WTC11 (cell line): ENCODE measurements at places on chromosomes 1 and 21.

DNA sequence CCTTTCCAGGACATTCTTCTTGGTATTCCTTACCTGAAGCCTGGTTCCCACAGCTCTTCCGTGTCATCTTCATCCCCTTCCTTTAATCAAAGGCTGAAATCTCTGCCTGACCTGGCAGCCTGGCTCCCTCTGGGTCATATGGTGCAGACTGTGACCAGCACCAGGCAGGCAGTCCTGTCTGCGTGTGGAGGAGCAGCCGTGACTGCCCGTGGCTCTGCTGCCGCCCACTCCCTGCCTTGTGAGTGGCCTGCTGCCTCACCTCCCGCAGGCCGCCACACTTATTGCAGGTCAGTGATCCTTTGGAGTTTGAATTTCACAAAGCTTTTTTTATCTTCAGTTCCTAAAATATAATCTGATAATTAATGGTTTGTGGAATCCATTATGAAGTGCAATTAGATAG is 36.2 kb upstream of the EPHA8 start:
- no peaks in the 10 kb centered on the region for H3K27me3 ChIP-seq
- no peaks in the 10 kb centered on the region for H3K4me1 ChIP-seq
- peaks cover 13% of the 10 kb centered on the region for H3K36me3 ChIP-seq
- no peak overlapping the region for H3K27ac ChIP-seq

GRCh38 chr1:230772457-230773395 is 25.5 kb downstream of the CAPN9 start:
- 0 out of 2 replicates have a peak, but pooled peaks cover 2% of the 10 kb centered on the region for H3K4me1 ChIP-seq
- H3K4me3 ChIP-seq, result no peak overlapping the region
- H3K27ac ChIP-seq, result no peak overlapping the region
- H3K36me3 ChIP-seq, result no peaks in the 10 kb centered on the region
- DNase-seq, result no peak
- peaks cover 25% of the 10 kb centered on the region for H3K27me3 ChIP-seq

DNA sequence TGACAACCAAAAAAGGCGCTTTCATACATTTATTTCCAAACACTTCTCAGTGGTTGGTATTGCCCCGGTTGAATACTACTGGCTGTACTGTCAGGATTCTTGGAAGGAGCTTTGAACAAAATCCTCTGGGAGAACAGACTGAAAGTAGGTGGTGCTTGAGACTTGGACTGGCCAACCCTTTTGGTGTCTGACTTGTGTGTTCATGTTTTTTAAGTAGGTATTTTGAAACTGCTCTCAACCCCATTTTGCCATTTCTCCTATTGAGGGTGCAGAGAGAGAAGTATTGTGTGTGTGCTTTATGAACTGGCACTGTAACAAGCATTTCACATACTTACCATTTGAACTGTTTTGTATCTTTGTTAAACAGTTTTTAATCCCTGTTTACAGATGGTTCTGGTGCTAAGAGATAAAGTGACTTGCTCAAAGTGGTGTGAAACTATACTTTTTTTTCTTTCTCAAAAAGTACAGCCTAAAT is 21.2 kb downstream of the ARID1A start:
- H3K27ac ChIP-seq, result peak overlapping the region; percentile 16; the same call in 1 of the 2 replicates
- peaks cover 67% of the 10 kb centered on the region for H3K4me1 ChIP-seq
- no peaks in the 10 kb centered on the region for H3K27me3 ChIP-seq

- H3K27me3 ChIP-seq, result peaks cover 9% of the 10 kb centered on the region
- H3K36me3 ChIP-seq, result peaks cover 70% of the 10 kb centered on the region
- H3K4me1 ChIP-seq, result no peaks in the 10 kb centered on the region
- H3K4me3 ChIP-seq, result no peak overlapping the region
- H3K27ac ChIP-seq, result no peak overlapping the region
Observed at GRCh38 chr1:152481869-152482664, 28.5 kb upstream of the LCE5A start.

- peak within 1 kb of the TSS; percentile 86 for H3K4me3 ChIP-seq
- no peaks in the 10 kb centered on the region for H3K27me3 ChIP-seq
- H3K4me1 ChIP-seq, result peaks cover 38% of the 10 kb centered on the region
- H3K36me3 ChIP-seq, result no peaks in the 10 kb centered on the region
Observed at GRCh38 chr21:31343680-31344480, at the start of gene TIAM1. Gene TIAM1 (minus strand): TSS chr21:31344261. CDS start chr21:31266972, 77,289 bp downstream.

DNA sequence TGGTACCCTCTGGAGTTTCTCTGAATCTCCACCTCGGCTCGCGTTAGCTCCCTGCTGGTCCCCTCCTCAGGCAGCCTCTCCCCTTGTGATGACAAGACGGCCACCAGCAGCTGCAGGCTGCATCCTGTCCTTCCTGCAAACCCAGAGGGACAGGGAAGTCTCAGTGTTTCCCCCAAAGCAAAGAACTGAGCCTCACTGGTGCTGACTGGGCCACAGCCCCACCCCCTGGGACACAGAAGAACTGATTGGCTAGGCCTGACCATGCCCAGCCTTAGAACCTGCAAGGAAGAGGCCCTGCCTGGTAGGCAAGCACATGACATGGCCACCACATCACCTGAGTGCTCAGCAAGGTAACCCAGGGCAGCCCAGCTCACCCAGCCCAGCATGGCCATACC is 34.6 kb downstream of the TMEM51 start:
- H3K4me1 ChIP-seq, result peaks cover 49% of the 10 kb centered on the region
- H3K36me3 ChIP-seq, result no peaks in the 10 kb centered on the region
- H3K27me3 ChIP-seq, result no peaks in the 10 kb centered on the region
- DNase-seq, result no peak
- H3K27ac ChIP-seq, result peak overlapping the region; percentile 66
